Stimulated activated CD4-positive, alpha-beta T cell treated with anti-CD3 and anti-CD28 coated beads, Interleukin-12 subunit alpha, Interleukin-12 subunit beta, amount 100 ng/mL, for 4 hours (primary cell): ENCODE measurements at places on chromosomes 2 and 18.

DNA sequence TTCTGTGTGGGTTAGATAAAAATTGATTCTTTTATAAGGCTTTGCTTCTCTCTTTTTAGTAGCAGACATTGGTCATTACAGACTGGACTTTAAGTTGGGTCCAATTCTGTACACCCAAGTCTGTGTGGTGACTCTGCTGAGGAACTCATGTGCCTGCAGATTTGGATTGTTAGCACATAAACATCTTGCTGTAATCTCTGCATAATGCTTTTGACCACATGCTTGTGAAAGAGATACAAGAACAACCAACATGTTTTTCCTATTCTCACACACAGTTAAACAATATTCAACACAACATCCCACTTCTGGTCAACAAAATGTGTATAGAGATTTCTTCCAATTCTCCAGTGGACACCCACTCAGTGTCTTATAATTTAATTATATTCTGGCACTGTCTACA is 270.1 kb downstream of the RDH14 start:
- DNase-seq: no peak

GRCh38 chr2:607709-608108 is 69.5 kb downstream of the TMEM18 start:
- no peak for DNase-seq

DNA sequence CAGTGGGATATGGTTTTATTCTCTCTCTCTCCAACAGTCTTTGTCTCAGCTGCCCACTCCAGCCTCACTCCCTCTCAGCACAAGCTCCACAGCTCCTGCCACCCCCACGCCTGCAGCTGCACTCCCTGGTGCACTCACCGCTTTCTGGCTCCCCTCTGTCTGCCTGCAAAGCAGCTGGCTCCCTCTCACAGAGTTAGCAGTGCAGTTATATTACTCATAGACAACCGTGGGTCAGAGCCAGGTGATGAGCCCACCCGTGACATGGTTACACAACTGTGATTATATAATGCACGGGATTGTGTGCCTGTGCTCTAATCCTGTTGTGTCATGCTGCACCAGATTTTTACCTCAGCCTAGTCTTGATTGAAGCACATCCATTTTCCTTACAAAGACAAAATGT is 276.9 kb upstream of the CHAC2 start:
- DNase-seq: no peak

DNA sequence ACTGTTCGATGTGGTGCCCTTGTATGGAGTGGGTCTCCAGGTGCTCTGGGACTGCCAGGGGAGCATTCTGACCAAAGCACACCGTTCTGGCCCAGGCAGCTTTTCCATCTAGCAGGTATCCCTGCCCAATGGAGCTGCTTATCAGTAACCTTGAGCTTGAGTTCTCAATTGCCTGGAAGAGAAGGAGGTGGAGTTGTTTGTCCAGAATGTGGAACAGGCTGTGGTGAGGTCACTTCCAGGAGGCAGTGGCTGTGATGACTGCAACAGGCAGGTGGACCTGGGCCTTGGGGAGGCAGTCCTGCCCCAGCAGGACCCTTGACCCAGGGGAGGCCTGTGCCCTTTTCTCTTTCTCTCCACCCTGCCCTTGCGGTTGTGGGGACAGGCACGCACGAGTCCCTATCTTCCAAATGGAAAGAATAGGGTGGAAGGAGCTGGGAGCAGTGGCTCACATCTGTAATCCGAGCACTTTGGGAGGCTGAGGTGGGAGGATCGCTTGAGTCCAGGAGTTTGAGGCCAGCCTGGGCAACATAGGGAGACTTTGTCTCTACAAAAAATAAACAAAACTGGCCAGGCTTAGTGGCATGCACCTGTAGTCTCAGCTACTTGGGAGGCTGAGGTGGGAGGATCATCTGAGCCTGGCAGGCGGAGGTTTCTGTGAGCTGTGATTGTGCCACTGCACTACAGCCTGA is 66.2 kb upstream of the MCFD2 start:
- no peak for DNase-seq

- no peak for DNase-seq
Observed at GRCh38 chr2:95079199-95079683, 42.4 kb downstream of the MRPS5 start.

GRCh38 chr2:110104025-110104771 is 11.4 kb downstream of the MALL start:
- no peak for DNase-seq

DNA sequence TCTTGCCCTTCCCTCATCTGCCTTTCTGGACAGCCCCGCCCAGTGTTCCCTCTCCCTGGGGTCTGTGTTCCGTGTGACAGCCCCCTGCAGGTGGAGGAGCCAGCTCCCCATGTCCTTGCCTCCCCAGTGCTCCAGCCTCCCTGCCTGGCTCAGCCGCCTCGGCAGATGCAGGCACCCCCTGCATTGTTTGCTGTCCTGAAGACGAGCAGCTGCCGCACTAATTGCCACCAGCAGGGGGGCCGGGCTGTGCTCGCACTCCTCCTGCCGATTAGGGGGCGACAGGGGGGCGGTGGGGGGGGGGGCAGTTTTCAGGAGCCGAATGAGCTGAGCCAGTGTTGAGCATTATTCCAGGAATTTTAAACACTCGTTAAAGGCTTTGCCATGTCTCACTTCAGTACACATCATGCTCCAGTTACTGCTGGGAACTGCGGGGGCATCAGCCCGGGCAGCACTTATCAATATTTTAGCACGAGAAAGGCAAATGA is 23.3 kb downstream of the SIX3 start:
- DNase-seq: no peak

DNA sequence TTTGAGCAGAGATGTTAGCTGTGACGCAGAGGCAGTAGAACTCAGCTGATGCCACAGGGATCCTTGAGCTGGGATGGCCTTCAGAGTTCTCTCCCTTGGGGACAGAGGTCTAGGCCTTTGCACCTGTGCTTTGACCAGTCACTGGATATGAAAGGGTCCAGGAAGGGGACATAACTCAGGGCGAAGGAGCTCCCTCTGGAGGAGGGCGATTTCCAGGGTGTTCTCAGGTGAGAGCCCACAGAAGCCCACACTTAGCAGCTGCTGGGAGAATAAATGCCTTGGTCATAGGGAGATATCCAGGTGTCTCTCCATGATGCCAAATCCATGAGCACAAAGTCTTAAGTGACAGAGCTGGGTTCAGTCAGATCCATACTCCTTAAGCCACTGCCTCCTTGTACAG is 369.2 kb downstream of the NYAP2 start:
- no peak for DNase-seq

DNA sequence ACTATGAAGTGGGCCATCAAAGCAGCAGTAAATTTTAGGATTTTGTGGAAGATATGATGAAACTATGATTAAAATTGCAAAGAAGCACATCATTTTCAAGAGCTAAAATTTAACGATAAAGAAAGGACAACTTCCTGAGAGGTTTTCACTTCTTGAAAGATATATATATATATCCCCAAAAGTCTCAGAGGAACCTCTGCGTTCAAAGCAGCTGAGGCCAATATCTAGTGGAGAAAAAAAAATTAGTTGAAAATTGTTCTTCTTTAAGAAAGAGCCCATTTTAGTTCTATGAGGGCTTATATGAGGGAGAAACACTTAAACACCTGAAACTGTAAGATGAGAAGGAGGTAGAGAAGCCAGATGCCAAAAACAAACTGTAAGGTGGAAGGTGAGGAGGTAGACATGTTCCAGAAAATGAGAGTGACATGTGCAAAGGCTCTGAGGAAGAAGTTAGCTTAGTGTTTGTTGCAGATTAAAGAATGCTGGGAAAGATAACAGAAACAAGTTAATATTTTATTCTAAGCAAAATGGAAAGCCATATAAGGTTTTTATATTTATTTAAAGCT is 72.9 kb upstream of the VRK2 start:
- DNase-seq: no peak

DNA sequence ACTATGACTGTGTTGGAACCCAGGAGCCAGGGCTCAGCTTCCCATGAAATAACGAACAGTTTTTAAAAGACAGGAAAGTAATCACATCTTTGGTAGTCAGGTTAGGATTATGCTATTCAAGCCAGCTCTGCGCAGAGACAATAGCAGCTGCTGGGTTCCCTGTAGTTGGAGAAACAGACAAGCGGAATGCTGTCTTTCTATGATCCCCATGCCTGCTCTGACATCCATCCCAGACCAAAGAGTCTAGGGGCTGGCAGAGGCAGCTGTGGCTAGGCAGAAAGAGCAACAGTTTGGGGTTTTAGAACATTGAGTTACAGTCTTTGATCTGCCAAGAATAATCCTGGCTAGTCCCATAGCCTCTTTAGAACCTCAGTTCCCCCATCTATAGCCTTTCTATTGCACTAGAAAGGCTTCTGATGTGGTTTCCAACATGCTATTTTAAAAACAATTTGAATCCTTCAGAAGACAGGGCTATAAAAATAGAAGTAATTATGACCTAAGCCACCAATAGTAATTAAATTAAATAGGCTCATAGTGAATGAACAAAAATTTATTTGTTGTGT is 146.8 kb downstream of the MTX2 start:
- no peak for DNase-seq

DNA sequence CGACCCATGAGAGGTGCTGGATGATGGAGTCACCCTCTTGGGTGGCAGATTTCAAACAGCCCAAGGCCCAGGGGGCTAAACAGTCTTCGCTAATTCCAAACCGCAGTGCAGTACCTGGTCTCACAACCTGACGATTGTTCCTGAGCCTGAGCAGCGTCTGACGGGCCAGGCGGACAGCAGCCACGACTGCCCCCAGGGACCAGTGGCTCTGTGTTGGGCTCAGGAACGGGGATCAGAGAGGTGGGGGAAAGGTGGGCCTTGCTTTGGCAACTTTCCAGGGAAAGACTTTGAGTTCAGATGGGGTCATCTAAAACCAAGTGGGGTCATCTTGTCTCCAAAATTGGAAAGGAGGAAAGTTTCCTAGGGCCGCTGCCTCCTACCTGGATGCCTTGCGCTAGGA is 492 bp downstream of the COLEC11 start:
- no peak for DNase-seq

- no peak for DNase-seq
Observed at GRCh38 chr2:11133936-11134320, 21.3 kb upstream of the SLC66A3 start.

DNA sequence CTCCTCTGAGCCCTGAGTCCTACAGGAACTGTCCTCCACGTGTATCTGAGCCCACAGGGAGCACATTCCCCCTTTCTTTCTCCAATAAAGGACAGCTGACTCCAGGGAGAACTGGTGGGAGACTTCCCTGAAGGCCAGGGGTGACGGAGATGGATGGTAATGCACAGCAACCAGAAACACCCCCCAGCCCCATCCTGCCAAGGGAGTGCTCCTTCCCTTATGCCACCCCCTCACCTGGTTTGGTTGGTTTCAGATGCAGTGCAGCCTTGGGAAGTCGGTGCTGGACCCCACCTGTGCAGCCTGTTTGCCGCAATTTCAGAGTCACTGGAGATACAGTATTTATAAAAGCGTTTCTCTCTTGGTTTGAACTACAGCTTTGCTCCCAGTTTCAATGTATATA is 24.0 kb downstream of the GPR55 start:
- no peak for DNase-seq

GRCh38 chr18:46830633-46831032 is 73.8 kb upstream of the ST8SIA5 start:
- DNase-seq: no peak

GRCh38 chr18:39748727-39749126 is 2183.1 kb upstream of the CELF4 start:
- DNase-seq: no peak
